ENCODE measurements at places on chromosomes 3 and 15.

DNA sequence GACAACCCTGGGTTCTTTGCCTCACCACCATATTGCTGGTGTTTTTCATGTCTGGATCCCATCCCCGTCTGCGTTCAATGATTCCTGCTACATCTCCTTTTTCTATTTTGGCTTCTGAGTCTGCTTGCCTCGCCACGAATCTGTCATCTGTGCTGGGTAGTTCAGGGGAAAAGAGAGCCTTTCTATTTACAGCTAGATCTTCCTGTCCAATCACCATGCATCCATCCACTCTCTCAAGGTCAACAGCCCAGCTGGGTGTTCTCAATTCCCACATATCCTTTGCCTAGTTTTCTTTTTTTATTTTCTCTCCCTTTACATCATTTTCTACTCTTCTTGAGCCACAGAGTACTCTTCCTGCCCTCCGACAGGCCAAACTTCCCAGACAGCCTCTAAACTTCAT is 104.8 kb upstream of the RAD18 start:
- DNase-seq = no peak

DNA sequence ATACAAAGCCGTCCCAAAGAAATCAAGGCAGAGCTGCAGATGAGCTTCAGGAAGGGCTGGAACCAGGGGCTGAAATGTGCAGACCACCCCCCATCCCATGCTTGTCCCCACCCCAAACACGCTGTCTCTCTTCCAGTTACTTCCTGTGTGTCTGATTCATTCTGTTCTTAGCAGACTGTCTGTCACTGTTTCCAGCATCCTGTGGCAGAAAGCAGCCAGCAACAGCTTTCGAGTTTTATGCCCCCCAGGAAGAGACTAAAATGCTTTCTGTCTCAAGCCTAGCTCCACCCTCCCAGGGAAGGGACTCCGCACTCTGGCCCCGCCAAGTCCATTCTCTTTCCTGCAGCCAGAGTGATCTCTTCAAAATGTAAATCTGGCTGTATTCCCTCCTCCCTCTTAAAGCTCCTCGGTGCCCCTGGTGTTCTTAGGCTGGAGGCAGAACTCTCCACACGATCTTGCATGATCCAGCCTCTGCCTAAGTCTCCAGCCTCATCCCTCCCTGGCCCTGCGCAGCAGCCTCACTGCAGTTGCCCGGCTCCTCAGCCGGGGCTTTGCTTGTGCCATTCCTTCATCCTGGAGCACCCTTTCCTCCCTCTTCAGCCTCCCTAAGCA is 41.5 kb downstream of the HRH1 start:
- DNase-seq = no peak

DNA sequence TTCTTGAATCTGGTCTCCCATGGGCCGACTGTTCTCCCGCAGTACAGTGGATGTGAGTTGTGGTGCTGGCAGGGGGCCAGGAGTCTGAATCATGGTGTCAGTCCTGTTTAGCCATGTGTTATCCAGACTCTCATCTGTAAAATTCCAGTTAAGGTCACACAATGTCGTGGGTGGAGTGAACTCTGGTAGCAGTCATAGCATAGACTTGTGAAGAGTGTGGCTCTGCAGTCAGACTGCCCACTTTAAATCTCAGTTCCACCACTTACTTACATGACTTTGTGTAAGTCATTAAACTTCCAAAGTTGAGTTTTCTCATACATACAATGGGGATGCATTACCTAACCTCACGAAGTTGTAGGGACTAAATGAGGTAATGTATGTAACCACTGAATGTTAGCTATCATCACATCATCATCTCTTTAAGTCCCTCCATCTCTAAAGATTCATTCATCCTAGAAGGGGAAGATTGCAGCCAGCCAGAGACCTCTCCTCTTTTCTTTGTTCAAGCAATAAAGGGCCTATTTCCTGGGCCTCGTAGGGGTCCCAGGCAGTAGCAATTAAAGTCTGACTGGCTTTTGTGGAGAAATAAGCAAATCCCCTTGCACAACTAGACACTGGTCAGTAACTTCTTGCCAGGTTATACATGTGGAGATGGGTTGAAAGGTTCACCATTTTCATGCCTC is 93.9 kb downstream of the PCCB start:
- DNase-seq = no peak

DNA sequence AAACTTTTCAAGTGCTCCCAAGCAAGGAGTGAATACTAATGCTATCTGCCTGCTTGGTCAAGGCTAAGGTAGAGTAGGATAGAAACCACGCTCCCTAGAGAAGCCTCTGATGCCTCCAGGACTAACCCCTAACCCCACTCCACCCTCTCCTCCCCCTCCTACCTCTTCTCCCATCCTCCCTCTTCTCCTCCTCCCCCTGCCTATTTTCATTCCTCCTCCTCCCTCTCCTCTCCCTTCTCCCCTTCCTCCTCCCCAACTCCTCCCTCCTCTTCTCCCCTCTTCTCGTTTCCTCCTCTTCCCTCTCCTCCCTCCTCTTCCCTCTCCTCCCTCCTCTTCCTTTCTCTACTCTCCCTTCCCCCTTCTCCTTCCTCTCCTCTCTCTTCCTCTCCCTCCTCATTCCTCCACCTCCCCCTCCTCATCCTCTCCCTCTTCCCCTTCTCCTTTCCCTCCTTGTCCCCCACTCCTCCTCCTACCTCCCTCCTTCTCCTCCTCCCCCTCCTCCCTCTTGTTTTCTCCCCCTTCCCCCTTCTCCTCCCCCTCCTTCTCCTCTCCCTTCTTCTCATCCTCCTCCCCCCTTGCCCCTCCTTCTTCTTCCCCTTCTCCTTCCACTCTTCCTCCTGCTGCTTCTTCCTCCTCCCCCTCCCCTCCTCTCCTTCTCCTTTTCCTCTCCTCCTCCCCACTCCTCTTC is 12.8 kb upstream of the MEX3B start:
- no peak for DNase-seq

DNA sequence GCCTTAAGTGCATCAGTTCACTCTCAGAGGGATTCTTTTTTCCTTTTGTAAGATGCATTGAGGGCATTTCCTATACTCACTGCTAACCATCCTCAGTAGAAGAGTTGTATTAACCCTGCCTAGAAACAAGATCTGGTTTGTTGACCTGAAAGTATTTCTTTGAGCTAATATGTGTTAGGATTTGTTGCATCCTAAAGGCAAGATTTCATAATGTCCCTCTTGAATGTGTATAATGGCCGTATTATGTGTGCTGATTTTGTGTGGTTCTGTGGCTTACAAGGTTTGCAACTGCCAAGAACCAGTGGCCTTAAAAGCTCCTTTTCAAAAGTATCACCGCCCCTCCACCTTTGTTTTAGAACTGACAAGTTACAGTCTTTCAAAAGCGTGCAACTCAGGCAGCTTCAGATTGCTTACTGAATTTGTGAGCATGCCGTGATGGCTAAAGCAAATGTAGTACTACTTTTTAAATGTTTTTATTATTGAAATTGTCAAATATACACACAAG is 182.0 kb upstream of the BHLHE40 start:
- DNase-seq = no peak

DNA sequence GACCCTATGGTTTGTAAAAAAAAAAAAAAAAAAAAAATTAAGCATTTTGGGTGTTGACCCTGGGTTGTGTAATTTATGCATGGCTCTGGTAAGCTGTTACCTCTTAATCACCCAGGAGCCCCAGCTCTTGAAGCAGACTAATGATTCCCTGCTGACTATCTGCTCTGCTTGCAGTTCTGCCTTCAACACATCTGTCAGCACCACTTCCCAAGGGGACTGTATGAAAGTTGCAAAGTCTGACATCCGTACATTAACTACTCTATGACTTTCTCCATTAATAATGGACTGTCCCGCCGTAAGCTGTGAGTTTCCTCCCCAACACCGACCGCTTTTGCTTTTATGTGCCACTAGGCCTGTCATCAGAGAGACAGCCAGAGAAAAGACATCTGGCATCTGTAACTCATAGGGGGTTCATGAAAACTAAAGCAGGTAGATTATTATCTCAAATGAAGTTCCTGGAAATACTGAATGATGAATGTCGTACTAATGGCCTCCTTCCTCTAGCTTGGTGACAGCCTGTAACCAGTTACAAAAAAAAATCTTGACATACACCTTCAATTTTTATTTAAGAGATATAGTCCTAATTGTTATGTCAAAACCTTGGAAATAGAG is 271.5 kb downstream of the IL5RA start:
- DNase-seq = no peak

DNA sequence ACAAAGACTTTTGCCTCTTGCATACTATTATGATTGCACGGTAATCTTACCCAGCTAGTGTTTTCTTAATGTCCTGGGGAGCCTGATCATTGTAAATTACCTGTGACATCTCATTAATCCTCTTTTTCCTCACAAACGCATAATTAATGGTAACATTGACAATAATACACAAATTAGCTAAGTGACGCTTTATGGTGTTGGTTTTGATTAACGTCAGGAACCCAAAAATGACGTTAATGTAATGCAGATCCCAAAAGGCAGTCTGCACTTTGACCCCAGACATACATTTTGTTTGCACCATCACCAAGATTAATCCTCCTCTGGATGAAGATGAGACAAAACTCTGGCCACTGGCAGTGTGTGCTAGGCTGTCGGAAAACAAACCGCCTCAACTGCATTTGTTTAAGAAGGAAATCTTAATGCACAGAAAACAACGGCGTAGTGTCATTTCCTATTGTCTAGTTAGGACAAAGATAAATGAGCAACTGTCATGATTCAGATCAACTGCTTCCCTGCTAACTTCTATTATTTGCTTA is 83.9 kb upstream of the CDIN1 start:
- DNase-seq = no peak

- no peak for DNase-seq
Observed at GRCh38 chr15:86630946-86631345, 551.3 kb downstream of the AGBL1 start.

GRCh38 chr15:63474810-63475316 is 29.5 kb upstream of the USP3 start:
- DNase-seq = no peak

DNA sequence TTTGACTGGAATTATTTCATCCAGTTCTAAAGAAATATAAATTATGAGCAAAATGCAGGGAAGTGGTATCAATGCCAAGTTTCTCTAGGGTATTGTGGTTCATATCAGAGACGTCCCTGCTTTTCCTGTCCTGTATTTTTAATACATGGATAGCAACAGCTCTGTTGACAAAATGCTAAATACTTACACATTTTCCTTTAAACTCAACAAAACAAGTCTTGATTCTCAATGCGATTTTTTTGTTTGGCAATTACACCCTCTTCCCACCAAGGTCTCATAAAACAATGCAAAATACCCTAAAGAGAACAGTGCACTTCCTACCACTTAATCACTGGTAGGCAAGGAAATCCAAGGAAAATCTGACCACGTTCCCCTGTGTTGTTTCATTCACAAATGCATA is 120.0 kb downstream of the DUT start:
- DNase-seq = no peak

GRCh38 chr15:67188551-67189218 is 65.8 kb downstream of the AAGAB start:
- DNase-seq = no peak

DNA sequence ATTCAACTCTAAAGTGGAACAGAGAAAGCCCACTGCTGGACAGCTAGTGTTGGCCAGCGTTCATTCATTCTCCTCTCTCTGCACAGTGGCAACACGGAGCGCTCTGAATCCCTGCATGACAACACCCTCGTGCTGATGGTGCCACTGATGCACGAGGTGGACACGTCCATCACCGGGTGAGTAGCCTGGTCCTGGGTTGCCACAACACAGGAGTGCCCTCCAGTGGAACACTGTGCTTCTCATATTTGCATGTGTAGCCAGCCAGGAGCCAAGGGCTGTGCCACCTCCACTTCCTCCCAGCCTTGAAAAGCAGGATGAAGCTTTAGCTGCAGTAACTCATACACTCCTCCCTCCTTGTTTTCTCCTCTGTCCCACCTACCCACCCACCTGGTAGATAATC is 120.0 kb upstream of the CTDSPL start:
- no peak for DNase-seq

- DNase-seq = no peak
Observed at GRCh38 chr15:39393575-39394335, 187.1 kb upstream of the THBS1 start.

DNA sequence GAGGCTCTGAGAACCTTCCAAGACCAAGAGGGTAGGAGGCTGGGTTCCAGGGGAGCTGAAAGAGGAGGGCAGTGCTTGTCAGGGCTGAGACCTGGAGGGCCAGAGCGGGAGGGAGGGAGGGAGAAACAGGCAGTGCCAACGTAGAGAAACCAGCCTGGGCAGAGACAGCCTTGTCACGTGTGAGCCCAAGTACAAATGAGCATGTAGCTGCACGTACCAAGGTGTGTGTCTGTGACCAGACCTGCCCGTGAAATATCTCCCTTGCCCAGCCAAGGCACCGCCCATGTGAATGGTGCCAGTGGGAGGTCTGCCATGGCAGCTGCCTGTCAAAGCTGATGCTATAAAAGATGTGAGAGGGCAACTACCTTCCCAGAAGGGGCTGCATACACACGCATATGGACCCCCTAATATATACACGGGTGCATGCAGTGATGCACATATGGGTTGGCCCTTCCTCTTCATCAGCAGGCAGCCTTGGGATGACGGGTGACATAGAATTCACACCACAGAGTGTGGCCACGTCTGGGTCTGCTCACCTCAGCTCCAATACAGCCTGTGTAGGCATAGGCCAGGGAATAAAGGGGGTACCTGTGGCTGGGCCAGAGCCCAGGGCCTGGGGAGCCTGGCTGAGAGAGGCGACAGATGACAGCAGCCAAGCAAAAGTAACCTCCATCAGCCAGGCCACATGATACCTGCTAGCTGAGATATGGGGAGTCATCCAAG is 7.8 kb upstream of the CTDSPL start:
- DNase-seq = no peak

- no peak for DNase-seq
Observed at GRCh38 chr15:71800835-71801745, 9.3 kb upstream of the NR2E3 start.

- DNase-seq = no peak
Observed at GRCh38 chr15:62141643-62142588, 23.2 kb downstream of the C2CD4B start.

- no peak for DNase-seq
Observed at GRCh38 chr15:59335207-59335786, 37.4 kb downstream of the MYO1E start.

- DNase-seq = no peak
Observed at GRCh38 chr3:127321371-127321770, 33.5 kb upstream of the PRR20G start.

GRCh38 chr3:124858275-124858674 is 28.9 kb downstream of the ITGB5 start:
- no peak for DNase-seq

- DNase-seq = no peak
Observed at GRCh38 chr3:129624347-129625071, 18.0 kb upstream of the PLXND1 start.

DNA sequence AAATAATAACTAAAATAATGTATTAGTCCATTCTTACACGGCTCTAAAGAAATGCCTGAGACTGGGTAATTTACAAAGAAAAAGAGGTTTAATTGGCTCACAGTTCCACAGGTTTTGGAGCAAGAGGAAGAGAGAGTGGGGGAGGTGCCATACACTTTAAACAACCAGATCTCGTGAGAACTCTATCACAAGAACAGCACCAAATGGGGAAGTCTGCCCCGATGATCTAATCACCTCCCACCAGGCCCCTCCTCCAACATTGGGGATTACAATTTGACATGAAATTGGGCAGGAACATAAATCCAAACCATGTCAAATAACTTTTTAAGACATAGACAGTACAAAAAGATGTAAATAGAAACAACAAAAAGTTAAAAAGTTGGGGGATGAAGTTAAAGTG is 63.2 kb downstream of the ILDR1 start:
- DNase-seq = no peak
